ENCODE measurements at places on chromosomes 13 and 19.

DNA sequence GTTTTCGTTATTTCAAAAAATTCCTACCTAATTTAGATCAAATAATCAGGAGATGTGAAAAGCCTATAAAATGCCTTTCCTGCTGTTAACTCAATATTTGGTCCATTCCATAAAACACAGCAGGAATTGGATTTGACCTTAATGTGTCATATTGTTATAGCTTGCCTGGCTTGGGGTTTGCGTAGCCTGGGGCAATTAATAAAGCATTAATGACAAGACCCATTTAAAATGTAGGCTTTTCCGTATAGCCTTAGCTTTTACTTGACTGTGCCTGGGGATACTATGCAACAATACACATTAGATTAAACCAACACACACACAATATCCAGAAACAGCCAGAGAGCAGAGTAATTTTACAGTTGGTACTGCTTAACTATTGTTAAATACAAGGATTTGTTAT, 117.2 kb upstream of the MAB21L1 start:
- no peak for DNase-seq

- peak; percentile 0 for DNase-seq
Observed at GRCh38 chr13:30618186-30618929, 638 bp downstream of the USPL1 start.

DNA sequence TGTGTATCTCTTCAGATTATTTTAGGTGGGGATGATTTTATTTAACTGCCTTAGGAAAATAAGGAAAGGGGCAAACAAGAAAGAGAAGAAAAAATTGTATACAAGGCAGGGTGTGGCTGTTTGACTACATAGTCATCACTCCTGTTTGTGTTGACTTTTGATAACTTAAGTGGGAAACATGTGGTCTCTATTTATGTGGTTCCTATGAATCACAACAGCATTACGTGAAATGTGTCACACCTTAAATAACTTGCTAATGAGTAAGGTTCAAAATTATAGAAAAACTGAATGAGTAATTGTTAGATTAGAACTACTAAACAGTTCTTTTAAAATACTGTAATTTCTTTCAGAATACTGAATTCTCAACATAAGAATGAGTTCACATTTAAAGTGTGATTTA, 69.3 kb downstream of the LMO7 start:
- DNase-seq: no peak

DNA sequence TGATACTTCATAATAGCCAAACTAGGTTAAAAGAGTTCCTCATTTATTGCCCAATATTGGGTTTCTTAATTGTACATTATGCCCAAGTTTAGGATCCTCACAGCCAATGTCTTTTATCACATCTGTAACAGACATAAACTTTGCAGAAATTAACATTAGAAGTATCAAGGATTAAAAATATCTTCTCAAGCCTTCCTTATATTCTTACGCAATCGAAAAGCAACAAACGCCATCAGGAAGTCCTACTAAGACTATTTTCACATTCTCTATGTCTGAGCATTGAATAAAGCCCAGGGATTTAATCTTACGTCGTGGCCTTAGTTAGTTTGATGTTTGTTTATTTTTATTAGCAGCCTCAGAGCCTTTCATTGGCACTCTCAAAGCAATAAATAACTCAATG, 1660.4 kb upstream of the MIR17HG start:
- DNase-seq: no peak

GRCh38 chr13:91356919-91357612, 9.6 kb downstream of the MIR17HG start:
- DNase-seq: no peak

Data from NCI-H2171 (cell line).